ENCODE measurements at places on chromosomes 3 and 15. TPM values are rescaled to one million over a fixed set of nuclear protein-coding genes. Genes with fewer than 3 reads are reported as not detected.

Gene ZPLD1
- not detected for total RNA-seq

Gene SUSD5
- total RNA-seq = 10.6 TPM

Gene CLK3
- total RNA-seq = 84.1 TPM

Gene TMEM42
- 24.3 TPM for total RNA-seq

All from dorsolateral prefrontal cortex (tissue), 122 donors.